Naive B cell (primary cell): ENCODE measurements at places on chromosomes 13 and 19. TPM values are rescaled to one million over a fixed set of nuclear protein-coding genes. Genes with fewer than 3 reads are reported as not detected.
A peak's percentile ranks its signal among the peaks of the same experiment; 100 is the strongest.

AMH gene
- not detected for polyA plus RNA-seq

RASAL3 gene
- polyA plus RNA-seq, result 21.8 TPM

ACP5 gene
- polyA plus RNA-seq, result 25.9 TPM

ZNF558 gene
- 11.7 TPM for polyA plus RNA-seq

PDE4C gene
- not detected for polyA plus RNA-seq

METTL21C gene
- not detected for polyA plus RNA-seq

MISP gene
- polyA plus RNA-seq, result not detected

LIN37 gene
- polyA plus RNA-seq, result 8.5 TPM

CYP4F3 gene
- polyA plus RNA-seq, result not detected

RASL11A gene
- polyA plus RNA-seq, result 3.5 TPM

NCAN gene
- polyA plus RNA-seq, result not detected

- no peak for DNase-seq
Measured at GRCh38 chr19:5086725-5087439, 118.0 kb downstream of the KDM4B start.

DNA sequence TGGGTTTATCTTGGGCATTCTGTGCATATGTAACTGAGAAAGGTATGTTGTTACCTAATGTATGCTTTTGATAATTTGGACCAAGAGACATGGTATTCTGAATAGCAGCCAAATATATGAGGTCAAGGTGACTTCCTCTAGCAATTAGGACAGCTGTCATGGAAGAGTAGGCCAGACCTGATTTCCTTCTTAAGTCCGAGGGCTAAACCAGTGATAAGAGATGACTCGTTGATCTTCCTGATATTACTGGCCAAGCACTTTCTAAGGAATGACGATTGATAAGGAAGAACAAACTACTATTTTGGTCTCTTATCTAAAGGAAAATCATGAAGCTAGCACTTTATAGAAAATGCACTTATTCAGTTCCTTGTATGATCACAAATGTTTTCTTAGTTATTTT lies 42.7 kb downstream of the ARHGAP35 start:
- no peak for DNase-seq

DNA sequence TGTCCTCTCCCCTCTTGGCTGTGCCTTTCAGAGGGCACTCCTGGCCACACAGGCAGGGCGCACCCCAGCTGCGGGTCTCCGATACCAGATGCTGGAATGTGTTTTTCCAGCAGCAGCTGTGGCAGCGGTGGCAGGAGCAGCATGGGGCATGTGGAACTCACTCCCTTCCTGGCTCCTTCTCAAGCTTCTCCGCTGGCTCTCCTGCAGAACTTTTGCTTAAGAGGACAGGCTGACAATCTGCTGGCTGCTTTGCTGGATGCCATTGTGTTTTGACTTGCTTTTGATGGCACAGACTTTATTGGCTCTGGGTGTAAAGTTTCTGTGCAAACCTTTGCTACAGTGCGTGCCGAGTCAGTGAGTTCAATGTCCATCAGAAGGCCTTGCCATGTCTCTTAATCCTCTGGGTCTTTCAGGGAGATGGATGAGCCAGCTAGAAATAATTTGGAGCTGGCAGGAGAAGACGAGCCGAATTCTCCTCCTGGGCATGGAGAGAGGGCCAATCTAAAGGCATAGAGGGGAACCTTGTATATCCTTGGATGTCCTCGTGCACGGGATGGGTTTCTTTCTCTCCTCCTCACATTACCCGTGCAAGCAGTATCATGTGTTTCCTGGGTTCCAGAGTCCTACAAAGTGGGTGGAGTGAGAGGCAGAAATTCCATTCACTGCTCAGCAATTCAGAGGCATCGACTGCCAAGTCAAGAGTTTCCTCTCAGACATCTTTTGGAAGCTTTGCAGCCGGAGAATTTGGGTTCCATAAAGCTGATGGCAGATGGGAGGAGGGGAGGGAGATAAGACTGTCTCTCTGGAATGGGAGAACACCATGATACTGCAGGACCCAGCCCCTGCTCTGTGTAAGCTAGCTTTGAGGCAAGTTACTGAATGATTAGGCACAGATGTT lies 231.2 kb downstream of the FGF9 start:
- DNase-seq, result no peak

DNA sequence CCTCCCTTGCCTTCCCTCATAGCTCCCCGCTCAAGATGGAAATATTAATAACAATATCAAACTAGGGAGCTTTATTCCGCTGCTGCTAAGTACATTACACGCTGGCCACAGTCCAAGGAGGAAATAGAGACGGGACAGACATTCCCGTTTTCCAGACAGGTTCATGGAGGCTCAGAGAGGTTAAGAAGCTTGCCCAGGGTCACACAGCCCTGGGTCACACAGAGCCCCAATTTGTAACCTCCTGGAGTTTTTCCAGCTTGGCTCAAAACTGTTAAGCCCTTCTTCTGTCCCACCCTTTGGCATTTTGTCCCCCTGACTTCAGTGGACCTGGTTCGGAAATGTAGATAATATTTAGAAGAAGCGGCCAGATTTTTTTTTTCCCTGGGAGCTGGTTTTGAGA lies 2.0 kb downstream of the BICRA start:
- no peak for DNase-seq

DNA sequence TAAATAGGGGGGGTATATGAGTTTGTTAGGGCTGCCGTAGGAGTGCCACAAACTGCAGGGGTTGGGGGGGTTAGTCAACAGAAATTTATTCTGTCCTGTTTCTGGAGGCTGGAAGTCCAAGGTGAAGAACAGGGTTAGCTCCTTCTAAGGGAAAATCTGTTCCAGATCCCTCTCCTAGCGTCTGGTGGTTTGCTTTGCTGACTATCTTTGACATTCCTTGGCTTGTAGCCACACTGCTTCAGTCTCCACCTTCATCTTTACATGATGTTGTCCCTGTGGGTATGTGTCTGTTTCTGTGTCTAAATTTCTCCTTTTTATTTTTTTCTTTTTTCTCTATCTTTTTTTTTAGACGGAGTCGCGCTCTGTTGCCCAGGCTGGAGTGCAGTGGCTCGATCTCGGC lies 8.1 kb upstream of the ICAM1 start:
- DNase-seq, result no peak

- DNase-seq, result peak; percentile 60
Measured at GRCh38 chr13:77338961-77339401, 12.1 kb upstream of the MYCBP2 start.

DNA sequence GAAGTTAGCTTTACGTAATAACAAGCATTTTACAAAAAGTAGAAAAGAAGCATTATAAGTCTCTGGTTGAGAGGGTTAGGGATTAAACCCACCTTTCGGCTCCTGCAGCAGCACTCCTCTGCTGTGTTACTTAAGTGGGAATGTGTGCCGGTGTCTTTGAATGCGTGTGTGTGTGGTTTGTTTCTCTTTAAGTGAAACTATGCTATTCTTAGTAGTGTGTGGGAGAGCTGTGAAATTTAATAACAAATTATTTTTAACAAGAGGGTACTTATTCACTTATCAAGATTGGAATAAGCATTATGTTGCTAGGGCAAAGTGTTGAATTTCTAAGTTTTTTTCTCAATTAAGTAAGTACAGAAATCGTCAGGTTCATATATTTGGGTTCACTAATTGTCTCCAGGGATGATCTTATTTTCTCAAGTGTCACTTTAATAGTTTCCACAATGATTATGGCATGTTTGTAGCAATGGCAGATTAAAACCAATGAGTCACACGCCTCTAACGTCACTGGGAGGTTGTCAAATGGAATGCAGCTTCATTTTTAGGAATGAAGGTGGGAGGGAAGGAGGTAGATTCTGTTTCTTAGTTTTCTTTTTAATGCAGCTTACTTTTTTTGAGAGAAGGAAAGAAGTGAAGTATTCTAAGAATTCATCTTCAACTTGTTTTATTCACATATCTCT lies 151.3 kb downstream of the LMO7 start:
- no peak for DNase-seq

GRCh38 chr19:17680230-17680722 lies 7.9 kb downstream of the UNC13A start:
- peak; percentile 64 for DNase-seq

- DNase-seq, result no peak
Measured at GRCh38 chr13:51237386-51237785, 15.2 kb downstream of the FAM124A start.

GRCh38 chr13:110340812-110341444 lies 33.8 kb downstream of the COL4A2 start:
- DNase-seq, result peak; percentile 29

DNA sequence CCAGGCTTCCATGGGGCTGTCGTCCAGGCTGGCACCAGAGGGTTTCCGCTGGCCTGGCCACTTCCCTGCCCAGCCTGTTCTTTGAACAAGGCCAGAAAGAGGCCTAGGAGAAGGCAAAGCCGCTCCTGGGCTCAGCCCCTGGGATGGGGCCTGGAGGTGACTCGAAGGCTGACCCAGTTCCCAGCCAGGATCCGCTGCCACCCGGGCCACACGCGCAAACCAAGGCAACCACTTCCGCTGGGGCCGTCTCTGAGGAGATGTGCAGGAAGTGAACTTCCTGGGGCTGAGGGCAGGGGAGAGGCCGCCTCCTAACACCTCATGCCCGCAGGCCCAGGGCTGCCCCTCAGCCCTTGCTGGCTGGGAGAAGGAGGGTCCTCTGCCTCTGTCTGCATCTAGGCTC lies 15.2 kb downstream of the PLEKHF1 start:
- DNase-seq, result peak; percentile 71

DNA sequence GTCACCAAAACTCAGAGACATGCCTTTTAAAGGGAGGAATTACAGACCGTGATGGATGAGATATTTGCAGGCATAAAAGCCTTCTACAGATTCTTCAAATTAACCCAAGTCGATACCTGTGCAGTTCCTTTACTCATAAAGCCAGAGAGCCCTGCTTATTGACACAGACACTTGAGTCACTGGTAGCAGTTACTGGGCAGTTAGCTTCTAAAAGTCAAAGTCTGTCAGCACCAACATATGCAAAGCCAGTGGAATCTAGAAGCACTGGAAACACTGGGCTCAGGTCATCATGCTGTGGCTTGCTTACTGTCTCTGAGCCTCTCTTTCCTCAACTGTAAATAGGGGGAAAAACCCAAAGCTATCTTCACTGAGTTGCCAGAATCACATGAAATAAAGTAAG lies 25.7 kb upstream of the LRCH1 start:
- DNase-seq, result no peak

DNA sequence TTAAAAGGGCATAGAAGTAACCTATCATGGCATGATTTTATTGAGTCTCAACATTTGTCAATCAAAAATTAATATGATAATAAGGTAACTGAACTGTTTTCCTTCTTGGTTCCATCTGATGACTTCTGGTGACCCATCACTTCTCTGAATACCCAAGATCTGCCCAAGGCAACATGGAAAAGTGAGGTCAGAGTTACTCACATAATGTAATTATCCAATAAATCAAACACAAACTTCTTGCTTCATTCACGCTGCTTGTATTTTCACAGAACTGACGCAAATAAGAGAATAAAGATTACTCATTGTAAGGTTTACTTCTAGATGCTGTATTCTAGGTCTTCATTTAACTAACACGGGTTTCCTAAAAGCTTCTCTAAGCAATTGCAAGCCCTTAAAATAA lies 361.6 kb downstream of the RBM26 start:
- DNase-seq, result no peak

DNA sequence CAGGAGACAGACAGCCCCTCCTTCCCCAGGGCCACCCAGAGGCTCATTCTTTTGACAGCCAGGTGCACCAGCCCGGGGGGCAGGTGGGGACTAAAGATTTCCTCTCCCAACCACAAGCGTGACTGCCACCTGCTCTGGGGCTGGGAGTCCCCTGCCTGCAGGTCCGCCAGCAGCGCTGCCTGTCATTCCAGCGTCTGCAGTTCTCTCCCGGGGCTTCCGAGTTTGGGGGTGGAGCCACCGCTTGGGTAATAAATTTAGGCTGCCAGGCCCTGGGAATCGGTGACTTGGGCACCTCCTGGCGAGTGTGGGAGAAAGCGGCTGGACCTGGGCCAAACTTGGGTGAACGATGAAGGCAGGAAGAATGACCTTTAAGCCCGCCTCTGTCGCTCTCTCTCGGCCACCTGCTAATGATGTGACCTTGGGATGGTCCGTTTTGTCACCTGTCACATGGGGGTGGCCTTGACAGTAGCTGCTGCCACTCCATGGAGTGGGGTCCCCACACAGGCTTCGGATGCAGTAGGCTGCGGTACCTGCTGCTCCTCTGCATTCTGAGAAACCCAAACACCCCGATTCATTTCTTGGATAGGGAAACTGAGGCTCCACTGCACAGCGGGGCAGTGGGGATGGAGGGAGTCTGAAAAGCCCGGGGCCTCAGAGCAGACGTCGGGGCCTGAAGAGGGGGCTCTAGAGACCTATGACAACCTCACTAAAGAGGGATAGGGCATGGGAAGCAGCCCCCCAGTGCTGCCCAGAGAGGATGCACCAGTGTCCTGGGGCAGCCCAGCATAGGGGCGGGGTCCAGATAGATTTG lies 12.8 kb downstream of the FUT6 start:
- peak; percentile 44 for DNase-seq

GRCh38 chr19:43674183-43674582 lies 4.2 kb upstream of the PLAUR start:
- DNase-seq, result no peak

- peak; percentile 32 for DNase-seq
Measured at GRCh38 chr19:50537769-50538230, 24.1 kb upstream of the ASPDH start.

DNA sequence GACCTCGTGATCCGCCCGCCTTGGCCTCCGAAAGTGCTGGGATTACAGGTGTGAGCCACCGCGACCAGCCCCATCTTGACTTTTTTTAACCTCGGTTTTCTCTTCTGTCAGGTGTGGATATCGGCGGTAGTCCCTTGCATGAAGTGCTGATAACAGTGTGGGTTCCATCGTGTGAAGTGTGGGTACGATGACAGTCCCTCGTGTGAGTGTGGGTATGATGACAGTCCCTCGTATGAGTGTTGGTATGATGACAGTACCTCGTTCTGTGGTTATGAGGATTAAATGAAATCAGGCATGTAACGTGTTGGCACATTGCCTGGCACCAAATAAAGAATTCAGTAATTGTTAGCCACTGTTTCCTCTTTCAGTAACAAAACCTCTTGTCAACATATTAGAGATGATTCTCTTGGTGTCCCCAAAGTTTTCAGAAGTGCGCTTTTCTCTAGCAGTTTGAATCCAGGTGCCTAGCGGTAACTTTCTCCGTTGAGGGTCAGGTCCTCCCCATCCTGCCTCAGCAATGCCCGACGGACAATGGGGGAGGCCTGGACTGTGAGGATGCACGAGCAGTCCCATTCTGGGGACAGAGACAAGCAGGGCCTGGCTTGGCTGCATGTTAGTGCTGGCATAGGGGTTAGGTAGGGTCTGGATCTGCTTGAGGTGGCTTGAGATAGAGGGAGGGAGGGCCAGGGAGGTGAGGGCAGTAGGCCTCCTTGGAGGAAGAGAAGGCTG lies 15.3 kb downstream of the GATAD2A start:
- DNase-seq, result peak; percentile 3
